ENCODE measurements at places on chromosomes 13 and 19.

DNA sequence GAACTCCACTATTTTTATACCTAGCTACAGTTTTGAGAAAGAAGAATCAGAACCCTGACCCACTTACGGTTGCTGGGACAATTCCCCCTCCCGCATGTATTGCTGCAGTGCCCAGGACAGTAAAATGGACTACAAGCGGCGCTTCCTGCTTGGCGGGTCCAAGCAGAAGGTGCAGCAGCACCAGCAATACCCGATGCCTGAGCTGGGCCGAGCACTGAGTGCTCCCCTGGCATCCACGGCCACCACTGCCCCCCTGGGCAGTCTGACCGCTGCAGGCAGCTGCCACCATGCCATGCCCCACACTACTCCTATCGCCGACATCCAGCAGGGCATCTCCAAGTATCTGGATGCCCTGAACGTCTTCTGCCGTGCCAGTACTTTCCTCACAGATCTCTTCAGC, 46.0 kb downstream of the GARRE1 start:
- DNase-seq = no peak

GRCh38 chr13:32134241-32135055, 102.9 kb downstream of the FRY start:
- no peak for DNase-seq

GRCh38 chr13:74128156-74128767, 5.9 kb downstream of the KLF12 start:
- no peak for DNase-seq

DNA sequence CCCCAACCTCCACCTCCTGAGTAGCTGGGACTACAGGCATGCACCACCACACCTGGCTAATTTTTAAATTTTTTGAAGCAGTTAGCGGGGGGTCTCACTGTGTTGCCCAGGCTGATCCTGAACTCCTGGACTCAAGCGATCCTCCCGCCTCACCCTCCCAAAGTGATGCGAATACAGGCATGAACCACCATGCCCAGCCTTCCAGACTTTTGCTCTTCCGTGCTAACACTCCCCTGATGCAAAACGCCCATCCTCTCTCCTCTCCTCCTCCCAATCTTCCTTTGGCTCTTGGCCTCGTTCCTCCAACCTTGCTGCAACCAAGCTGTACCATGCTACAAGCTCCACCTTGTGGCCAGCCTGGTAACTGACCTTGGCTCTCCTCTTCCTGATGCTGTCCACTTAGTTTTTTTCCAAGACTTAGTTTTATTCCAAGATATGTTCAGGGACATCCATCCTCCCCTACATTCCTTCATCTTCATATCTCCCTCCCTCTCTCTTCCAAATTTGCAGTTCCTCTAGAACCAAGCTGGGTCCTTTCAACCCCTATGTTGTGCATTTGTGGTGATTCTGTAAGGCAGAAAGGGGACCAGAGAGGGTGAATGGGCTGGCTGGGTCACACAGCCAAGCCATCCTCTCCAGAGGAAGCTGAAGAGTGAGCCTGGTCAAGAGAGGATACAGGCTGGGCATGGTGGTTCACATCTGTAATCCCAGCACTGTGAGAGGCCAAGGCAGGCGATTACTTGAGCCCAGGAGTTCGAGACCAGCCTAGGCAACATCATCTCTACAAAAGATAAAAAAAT, 32.8 kb downstream of the TINCR start:
- DNase-seq = no peak

- DNase-seq = no peak
These were observed 60.0 kb downstream of the RASA3 start for GRCh38 chr13:114072421-114072820.

GRCh38 chr19:43534816-43535761, 2.1 kb downstream of the ZNF575 start:
- peak; percentile 35 for DNase-seq

DNA sequence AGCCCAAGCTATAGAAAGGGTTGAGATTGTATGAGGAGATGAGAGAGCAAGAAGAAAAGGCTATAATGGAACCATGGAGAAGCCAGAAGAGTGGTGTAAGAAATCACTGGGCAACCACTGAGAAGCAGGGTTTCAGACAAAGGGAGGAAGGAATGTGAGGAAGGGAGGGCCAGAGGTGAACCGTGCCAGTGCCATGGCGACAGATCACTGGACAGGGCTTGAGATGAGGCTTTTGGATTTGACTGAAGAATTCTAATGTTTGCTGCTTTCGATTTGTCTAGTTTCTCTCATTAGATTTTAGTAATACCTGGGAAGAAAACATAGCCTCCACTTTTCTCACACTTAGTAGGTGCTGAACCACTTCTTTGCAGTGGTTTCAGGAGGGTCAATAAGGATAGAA, 6.3 kb upstream of the GPR183 start:
- peak; percentile 52 for DNase-seq

DNA sequence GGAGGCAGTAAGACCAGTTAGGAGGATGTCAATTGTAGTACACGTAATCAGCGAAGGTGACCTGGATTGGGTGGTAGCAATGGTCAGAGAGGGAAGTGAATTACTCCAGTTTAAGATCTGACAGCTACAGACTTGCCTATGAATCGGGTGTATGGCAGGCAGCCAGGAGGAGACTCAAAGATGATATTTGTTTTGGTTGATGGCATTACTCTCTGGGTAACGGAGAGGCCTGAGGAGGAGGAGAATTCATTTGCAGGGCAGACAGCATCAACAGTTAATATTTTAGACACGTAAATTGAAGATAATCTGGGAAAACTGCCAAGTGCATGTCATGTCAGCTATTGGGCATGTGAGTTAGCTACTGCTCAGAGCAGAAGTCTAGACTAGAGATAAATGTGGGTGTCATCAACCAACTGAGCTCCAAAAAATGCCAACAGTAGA, 109.2 kb downstream of the SGCG start:
- no peak for DNase-seq

GRCh38 chr19:47518139-47518538, 3.3 kb upstream of the NAPA start:
- DNase-seq = no peak

GRCh38 chr13:35964863-35965180, 166.4 kb downstream of the DCLK1 start:
- no peak for DNase-seq

GRCh38 chr13:53901593-53901992, 873.0 kb downstream of the OLFM4 start:
- DNase-seq = no peak

- DNase-seq = no peak
These were observed 348.3 kb downstream of the TSHZ3 start for GRCh38 chr19:31000913-31001312.

- no peak for DNase-seq
These were observed 267.1 kb downstream of the KLF5 start for GRCh38 chr13:73325723-73326558.

DNA sequence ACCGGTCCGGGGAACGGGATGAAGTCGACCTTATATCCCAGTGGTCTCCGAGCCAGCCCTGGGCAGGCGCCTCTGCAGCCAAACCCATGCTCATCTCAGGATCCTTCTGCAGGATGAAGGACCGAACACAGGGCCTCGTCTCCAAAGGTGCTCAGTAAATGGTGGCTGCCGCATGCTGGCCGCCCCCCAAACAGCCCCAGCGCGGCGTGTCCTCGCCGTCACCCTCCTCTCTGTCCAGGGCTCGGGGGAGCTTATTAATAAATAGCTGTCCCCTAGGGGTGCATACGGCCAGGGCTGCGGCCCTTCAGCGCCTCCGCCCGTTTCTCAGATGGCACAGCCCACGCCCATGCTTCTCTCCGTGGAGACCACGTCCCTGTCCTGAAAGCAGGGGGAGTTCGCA, 32.6 kb upstream of the SPACA7 start:
- DNase-seq = no peak

DNA sequence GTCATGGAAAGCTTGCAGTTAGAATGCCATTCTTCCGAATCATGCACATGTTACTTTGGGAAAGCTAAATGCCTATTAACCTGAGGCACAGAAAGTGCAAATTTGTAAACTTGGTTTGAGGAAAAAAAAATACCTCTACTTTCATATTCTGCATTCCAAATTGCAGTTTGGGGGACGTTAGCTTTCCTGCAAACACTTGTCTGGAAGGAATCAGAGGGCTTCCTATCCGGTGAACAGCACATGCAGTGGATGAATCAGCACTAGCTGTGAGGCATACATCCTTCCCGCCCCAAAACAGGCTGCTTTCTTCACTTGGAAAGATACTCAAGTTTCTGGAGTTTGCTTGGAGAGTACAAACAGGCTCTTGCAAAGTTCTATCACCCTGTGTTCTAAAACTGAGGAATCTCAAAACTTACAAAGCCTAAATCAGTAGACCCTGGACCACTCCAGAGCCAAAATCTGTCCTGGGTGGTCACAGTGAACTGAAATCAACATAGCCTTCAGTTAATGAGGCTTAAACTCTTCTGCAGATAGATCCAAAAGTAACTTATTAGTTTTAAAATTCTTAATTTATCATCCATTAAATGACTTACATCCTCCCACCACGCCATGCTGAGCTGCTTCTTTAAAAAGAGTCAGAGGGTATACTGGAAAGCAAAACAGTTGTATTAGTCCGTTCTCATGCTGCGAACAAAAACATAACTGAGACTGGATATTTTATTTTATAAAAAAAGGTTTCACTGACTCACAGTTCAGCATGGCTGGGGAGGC, 802.3 kb upstream of the ARGLU1 start:
- no peak for DNase-seq

DNA sequence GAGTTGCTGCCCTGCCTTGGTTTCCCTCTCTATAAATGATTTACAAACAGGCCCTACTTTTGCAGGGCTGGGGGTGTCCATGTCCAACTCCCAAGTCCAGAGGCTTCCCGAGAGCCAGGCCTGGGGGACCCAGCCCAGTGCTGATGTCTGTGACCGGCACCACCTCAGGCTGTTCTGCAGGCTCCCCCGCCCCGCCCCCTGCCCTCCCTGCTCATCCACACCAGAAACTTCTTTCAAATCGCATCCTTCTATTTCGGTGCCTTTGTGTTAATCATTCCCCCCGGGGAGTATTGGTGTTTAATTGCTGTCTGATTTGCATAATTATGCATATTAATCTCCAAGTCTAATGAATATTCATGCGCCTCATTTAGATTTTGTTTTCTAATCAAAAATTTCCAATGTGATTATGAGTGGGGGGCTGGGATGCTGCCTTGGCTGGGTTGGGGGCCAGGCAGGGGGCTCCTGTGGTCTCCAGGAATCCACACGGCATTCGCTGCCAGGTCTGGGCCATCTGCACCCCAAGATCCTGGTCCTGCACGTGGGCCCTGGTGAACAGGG, 19.1 kb downstream of the TCF3 start:
- no peak for DNase-seq

DNA sequence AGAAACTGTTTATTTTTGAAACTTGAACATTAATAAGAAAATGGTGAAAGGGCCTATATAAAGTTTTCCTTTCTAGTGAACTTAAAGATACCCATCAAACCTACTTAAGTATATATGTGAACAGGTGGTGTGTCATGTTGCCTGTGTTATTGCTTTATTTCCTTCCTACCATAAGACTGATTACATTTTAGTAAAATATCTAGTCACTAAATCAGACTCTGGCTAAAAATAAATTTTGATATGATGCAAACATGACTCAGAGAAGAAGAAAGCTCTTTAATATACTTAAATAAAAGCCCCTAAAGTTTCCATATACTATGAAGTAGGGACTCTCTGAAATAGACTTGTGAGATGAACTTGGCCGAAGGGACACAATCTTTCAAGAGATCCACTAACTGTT, 35.1 kb upstream of the FBXL3 start:
- DNase-seq = no peak

- DNase-seq = no peak
These were observed 10.5 kb downstream of the DDX39A start for GRCh38 chr19:14408491-14409145.

DNA sequence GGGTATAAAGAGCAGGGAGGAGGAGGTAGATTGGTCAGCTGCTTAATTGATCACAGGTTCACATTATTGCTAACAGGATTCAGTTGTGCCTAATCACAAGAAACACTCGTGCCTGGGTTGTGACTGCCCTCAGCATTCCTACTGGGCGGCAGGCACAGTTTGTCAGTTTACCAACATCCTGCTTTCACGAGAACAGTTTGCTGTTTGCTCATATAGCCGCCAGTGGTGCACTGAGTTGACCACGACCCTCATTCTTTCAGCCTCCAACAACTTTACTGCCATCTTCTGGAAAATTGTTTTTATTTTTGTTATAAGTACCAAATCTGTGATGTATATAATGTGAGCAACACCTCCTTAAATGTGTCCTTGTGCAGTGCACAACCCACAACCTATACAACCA, 16.2 kb upstream of the IFT88 start:
- no peak for DNase-seq

DNA sequence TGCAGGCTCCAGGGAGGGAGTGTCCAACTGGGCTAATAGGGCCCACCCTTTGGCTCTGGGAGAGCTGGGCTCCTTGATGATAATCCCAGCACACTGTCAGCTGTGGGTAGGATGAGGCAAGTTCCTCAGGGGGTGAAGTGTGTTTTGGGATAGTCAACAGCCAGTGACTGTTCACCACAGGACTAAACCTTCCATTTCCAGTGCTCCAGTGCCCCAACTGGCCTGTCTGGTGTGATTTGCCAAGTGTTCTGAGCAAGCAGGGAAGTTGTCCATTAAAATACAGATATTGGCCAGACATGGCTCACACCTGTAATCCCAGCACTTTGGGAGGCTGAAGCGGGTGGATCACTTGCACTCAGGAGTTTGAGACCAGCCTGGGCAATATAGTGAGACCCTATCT, 150.9 kb downstream of the TM9SF2 start:
- no peak for DNase-seq

DNA sequence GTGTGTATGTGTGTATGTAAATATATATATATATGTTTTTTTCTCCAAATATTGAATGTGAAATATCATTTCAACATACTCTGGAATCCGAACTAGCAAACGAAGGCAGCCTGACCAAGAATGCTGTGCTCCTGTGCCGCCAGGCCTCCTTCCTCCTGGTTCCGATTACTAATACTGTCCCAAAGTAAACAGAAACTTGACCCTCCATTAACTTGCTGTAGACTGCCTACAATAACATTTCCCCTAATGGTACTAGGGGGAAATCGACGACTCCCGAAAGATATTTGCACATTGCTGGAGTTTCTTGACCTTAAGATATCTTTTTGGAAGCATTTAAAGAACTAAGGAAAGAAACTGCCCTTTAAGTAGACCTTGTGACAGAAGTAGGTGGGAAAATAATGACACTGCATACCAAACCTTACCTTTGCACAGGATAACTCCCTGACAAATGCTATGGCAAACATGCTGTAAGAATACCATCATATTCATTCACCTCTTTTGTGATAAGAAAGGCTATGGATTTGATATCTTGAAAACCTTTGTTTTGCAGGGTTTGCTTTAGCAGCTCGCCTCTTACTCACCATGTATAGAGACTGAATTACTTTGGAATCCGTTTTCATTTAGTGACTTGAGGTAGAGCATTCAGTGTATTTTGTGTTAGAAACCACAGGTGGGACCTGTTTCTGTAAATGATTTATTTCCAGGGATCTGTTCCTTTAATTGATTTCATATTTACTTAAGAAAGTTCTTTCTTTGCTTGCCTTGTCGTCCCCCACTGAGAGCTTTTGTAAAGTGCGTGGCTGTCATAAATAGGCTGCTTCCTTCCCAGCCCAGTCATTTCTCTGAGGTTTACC, 80.1 kb downstream of the KLF5 start:
- no peak for DNase-seq

Measured in CD14-positive monocyte (primary cell).